ENCODE measurements at places on chromosomes 1 and 21.

DNA sequence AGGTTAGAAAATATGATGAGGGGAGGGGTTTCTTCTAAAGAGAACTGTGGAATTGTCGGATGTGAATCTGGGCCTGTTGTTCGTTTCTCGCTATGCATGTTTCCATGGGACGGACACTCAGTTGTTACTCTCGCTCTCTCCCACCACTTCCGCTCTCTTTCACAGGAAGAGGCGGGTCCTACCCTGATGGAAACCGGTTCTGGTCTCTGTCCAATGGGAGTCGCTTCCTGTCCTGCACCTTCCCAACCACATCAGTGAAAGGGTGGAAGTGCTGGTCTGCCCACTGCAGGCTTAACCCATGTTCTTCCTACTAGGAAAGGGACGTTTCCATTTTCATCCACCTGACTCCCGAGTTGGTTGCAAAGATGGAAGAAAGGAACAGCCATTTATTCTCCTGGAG, 119.4 kb downstream of the KCNJ15 start:
- DNase-seq, result no peak

GRCh38 chr1:204437796-204438570, 26.4 kb upstream of the PPP1R15B start:
- no peak for DNase-seq

- DNase-seq, result no peak
These were observed 10.5 kb upstream of the TAF1A start for GRCh38 chr1:222600281-222600680.

GRCh38 chr1:66360285-66360724, 173.6 kb upstream of the SGIP1 start:
- DNase-seq, result no peak

GRCh38 chr1:16927711-16928485, 6.2 kb downstream of the CROCC start:
- DNase-seq, result no peak

- no peak for DNase-seq
These were observed 152.7 kb upstream of the CHRM3 start for GRCh38 chr1:239233626-239234025.

- no peak for DNase-seq
These were observed 92.3 kb downstream of the SIM2 start for GRCh38 chr21:36791180-36791579.

Data from activated CD4-positive, CD25-positive, alpha-beta regulatory T cell treated with anti-CD3 and anti-CD28 coated beads, Interleukin-2, amount 50 U/mL, for 16 hours (primary cell).